ENCODE measurements at places on chromosomes 11 and 22.

- no peak for DNase-seq
Observed at GRCh38 chr11:120682866-120683265, 171.3 kb downstream of the GRIK4 start.

GRCh38 chr22:45904236-45904635 lies 72.7 kb downstream of the WNT7B start:
- DNase-seq: no peak

DNA sequence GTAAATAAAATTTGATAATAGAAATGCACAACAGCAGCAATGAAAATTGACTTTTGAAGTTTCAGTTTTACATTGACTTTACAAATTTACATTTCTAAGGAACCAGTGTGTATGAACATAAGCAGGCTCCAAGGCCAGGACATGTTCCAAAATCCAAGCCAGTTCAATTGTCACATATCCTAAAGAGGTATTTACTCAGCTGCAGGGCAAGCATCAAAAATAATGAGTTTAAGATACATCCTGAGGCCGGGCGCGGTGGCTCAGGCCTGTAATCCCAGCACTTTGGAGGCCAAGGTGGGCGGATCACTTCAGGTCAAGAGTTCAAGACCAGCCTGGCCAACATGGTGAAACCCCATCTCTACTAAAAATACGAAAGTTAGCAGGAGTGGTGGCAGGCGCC lies 39.0 kb upstream of the AKIP1 start:
- DNase-seq: no peak

DNA sequence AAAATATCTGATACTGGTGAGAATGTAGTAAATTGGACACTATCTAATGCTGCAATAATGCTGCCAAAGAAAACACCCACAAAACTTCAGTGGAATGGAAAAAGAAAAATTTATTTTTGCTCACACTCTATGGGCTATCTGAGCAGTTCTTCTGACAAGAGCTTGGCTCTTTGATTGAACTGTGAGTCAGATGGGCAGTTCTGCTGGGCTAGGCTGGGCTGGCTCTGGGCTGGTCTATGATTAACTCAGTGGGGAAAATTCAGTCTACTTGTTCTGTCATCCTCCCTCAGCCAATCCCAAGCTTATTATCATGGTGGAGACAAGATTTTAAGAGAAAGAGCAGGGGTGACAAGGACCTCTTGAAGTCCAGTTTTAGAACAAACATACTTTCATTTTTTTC lies 1404.8 kb downstream of the LRRC4C start:
- DNase-seq: no peak

GRCh38 chr11:69648679-69649575 lies 8.0 kb downstream of the CCND1 start:
- DNase-seq: no peak

DNA sequence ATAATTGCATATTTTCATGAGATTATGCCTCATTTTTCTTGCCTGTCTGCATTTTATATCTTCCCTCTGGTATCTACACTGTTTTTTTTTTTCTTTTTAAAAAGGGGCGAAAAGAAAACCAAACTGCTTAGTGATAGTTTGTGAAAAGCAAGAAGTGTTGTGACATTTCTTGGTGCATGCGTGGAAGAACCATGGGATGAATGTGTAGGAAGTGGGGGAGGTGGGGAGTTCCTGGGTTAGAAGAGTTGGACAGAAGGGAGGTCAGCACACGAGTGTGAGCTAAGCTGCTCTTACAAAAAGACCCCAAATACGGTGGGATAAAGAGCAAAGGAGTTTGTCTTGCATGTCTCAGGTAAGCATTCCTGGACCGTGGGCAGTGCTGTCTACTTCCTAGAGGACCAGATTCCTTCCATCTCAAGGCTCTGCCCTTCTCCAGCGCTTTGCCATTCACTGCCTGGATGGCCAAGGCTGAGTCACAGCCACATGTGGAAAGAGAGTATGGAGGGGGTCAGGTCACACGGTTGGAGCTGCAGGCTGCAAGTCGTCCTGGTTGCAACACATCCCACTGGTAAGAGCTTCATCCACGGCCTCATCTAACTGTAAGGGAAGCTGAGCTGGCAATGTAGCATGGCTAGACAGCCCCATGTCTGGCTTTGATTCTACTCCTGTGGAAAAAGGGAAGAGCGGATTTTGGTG lies 300.6 kb downstream of the DDX10 start:
- no peak for DNase-seq

GRCh38 chr11:76801225-76801624 lies 18.1 kb downstream of the TSKU start:
- no peak for DNase-seq

GRCh38 chr22:45504373-45505341 lies 2.0 kb downstream of the FBLN1 start:
- peak; percentile 23 for DNase-seq

GRCh38 chr11:134200688-134201087 lies 23.1 kb downstream of the NCAPD3 start:
- DNase-seq: no peak

- no peak for DNase-seq
Observed at GRCh38 chr11:95660038-95660437, 129.5 kb downstream of the FAM76B start.

- no peak for DNase-seq
Observed at GRCh38 chr11:3036419-3036818, 20.8 kb downstream of the CARS1 start.

DNA sequence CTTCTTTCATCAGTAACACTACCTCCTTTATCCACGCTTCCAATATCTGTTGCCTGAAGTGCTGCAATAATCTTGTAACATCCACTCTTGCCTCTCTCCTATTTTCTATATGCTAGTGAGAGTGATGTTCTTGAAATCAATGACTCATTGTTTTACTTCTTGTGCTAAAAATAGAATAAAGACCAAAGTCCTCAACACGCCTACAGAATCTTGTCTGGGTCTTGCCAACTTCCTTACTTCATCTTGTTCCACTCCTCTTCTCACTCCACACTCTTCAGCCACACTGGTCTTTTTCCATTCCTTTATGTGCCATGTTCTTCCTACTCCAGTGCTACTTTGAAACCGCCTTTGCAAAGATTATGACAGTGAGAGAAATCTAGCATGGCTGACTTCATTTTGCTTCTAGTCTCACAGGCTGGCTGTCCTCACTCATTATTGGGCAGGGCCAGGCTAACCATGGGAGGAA lies 136.4 kb downstream of the CCDC81 start:
- peak; percentile 27 for DNase-seq

DNA sequence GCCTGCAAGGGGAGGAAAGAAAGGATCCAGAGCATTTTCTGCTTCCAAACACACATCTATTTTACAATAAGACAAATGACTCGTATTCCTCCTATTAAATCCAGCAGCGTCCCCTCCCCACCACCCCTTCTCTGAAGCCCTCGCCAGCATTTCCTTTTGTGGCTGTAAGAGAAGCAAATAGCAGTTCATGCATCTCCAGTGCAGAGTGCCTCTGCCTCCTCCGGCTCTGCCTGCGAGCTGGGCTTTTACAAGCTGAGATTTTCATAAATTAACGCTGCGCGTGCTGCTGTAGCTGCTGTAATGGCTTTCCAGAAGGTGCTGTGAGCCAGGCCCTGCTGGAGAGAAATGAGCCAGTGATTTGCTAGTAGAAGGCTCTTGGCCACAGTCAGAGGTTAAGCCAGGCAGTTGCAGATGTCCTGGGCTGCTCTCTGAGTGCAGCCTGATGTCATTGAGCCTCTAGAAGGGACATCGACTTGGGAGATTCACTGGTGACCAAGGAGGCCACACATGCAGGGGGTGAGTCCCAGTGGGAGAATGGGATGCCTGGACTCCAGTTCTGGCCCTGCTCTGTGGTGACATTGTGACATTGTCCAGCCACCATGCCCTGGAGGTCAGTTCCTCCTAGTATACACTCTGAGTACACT lies 134.5 kb upstream of the NAV2 start:
- DNase-seq: peak; percentile 13

- DNase-seq: no peak
Observed at GRCh38 chr11:19506816-19507486, 205.7 kb upstream of the NAV2 start.

DNA sequence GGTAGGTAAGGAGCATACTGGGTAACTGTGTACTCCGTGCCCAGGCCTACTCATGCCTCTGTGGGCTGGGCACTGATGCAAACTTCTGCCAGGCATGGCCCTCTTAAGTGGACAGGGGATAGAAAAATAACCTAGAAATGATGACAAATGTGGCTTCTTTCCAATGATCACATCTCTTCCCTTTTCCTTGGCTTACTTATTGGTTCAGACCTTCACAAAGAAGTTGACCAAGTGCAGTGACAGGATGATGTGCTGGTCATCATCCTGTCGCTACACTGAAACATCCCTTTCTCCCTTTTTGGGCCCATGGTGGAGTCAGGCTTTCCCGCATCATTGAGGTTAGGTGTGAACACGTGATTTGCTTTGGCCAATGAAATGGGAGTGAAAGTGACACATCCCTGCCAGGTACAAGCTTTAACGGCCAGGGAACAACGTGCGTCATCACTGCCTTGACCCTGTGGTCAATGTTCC lies 31.8 kb upstream of the APOBEC3A start:
- DNase-seq: no peak

DNA sequence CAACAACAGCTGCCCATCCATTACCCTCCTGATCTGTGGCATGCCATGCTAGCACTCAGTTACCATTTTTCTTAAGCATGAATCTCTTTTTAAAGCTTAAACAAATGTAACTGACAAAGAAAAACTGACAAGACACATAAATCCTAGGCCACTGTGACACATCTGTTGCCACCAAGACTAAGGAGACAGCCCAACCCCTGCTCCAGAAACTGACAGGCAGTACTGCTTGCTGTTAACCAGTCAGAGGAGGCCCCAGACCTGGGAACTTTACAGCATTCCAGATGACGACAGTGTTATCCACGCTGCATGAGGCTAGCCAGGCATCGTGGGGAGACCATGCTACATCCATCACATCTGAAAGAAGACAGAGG lies 33.8 kb downstream of the HIRA start:
- no peak for DNase-seq

GRCh38 chr11:4093519-4094347 lies 866 bp upstream of the RRM1 start:
- DNase-seq: no peak
